ENCODE measurements at places on chromosomes 3 and 15.

GRCh38 chr3:179842061-179842460 lies 189.2 kb downstream of the USP13 start:
- no peak for DNase-seq

GRCh38 chr3:37628711-37629301 lies 232.9 kb upstream of the CTDSPL start:
- no peak for DNase-seq

- no peak for DNase-seq
Observed at GRCh38 chr3:117234331-117234730, 524.8 kb downstream of the TUSC7 start.

- DNase-seq: no peak
Observed at GRCh38 chr15:42737529-42738328, 801 bp upstream of the CDAN1 start.

- DNase-seq: no peak
Observed at GRCh38 chr3:81463781-81464180, 297.7 kb downstream of the GBE1 start.

GRCh38 chr3:172334671-172335207 lies 113.5 kb downstream of the GHSR start:
- no peak for DNase-seq

GRCh38 chr3:11288786-11289637 lies 16.8 kb downstream of the ATG7 start:
- DNase-seq: no peak

DNA sequence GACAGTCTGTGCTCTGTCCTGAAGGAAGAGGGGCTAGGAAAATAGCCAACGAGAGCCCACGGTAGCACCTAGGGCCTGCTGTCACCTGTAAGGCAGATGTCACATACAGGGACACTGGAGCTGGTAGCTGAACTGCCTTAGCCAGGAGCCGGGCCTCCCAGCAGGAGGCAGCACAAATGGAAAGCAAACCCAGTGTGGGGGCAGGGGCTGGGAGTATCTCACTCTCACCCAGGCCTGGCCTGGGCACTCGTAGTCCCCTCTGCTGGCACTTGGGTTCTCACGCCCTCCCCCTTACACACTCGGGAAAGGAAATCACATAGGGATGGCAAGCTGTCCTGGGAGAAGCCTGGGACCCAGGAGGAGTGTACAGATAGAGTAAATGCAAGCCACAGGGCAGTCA lies 173.1 kb upstream of the CHRNA7 start:
- no peak for DNase-seq

GRCh38 chr3:52484680-52485461 lies 10.3 kb upstream of the STAB1 start:
- DNase-seq: no peak

DNA sequence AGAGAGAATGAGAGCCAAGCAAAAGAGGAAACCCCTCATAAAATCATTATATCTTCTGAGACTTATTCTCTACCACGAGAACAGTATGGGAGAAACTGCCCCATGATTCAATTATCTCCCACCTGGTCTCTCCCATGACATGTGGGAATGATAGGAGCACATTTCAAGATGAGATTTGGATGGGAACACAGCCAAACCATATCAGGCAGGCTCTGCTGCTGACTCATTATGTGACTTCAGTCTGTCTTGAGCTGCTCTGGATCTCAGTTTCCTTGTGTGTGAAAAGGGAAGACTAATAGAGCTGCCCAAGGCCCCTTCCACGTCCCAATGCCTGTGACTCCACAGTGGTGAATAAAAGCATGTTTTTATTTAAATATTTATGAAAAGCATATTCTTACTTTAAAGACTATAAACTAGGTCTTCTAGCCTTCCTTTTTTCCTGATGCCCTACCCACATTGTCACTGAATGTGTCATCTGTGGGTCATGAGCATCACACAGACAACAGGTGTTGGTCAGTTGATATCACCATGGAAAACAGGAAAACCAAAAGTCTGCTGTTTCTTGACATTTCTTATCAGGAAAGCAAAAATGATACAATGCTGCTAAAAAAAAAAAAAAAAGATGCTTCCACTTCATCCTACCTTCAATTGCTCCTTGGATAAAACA lies 96.0 kb upstream of the PPP2R3A start:
- DNase-seq: no peak

GRCh38 chr15:35312344-35312743 lies 227.2 kb upstream of the NANOGP8 start:
- DNase-seq: no peak
